ENCODE measurements at places on chromosomes 6 and 20.

DNA sequence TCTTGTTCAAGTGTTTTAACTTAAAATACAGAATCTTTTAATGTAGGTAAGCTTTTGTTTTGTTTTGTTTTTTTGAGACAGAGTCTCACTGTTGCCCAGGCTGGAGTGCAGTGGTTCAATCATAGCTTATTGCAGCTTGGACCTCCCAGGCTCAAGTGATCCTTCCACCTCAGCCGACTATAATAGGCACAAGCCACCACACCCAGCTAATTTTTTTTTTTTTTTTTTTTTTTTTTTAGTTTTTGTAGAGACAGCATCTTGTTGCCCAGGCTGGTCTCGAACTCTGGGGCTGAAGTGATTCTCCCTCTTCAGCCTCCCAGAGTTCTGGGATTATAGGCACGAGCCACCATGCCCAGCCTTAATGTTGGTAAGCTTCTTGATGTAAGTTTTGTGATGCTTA is 3.3 kb downstream of the EFHC1 start:
- DNase-seq, result no peak

DNA sequence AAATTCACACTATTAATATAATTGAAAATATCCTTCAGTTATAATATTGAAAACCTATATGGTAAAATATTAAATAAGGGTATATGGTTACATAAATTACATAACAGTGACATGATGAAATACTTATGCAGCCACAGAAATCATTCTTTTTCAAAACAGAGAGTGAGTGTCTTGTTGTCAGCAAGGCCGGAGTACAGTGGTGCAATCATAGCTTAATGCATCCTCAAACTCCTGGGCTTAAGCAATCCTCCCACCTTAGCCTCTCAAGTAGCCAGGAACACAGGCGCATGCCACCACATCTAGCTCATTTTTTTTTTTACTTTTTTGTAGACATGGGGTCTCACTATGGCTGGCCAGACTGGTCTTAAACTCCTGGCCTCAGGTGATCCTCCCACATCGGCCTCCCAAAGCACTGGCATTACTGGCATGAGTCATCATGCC is 40.4 kb downstream of the FAM8A1 start:
- no peak for DNase-seq

DNA sequence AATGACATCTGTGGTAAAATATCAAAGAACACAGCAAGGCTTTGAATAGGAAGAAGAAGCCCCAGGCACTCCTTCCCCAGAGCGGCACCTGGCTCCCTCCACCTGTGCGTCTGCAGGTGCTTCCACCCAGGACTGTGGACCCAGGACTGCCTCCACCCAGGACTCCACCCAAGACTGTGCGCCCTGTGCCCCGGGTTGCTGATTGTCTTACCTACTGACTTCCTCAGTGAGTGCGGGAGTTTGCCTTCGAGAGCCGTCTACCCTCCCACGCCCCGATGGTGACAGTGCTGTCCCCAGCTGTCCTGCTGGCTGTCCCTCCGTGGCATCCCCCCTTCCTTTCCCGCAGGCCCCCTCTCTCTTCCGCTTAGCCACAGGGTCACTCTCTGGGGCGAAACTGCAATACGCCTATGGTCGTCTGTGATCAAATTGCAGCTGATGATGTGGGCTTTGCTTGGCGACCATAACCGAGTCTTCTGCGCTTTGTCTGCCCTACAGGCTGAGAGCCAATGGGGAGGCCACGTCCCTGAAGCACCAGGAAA is 52.1 kb downstream of the IRF4 start:
- no peak for DNase-seq

DNA sequence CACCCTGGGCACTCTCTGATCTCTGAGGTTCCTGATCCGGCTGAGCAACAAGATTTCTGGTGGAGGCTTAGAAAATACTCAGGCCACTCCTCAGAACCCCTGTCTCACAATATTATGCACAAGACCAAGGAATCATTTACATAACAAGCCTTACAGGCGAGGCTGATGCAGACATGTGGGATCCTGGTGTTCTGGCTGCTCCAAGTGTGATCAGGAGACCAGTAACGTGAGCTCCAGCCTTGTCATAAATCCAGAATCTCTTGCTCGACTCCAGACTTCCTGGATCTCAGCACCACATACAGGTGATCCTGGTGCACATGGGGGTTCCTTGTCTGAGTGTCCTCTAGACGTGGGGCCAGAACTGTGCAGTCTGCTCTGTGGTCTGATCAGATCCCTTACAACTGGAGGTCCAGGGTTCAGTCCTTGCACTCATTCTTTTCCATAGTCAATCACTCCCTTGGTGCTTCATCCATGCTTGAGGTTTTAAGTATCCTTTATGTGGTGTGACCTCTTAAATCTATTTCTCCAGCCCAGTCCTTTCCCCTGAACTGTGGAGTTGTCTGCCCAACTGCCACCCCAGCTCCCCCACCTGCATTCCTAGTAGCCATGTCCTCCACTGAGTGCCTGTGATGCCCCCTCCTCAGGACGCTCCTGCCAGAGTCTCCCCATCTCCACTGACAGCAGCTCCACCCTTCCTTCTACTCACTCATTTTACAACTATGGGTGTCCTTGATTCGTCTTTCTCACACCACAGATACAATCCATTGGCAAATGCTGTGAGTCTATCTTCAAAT is 5.1 kb downstream of the HLA-C start:
- no peak for DNase-seq

- DNase-seq, result no peak
These were observed 128.3 kb upstream of the MAP3K7 start for GRCh38 chr6:90715093-90715655.

DNA sequence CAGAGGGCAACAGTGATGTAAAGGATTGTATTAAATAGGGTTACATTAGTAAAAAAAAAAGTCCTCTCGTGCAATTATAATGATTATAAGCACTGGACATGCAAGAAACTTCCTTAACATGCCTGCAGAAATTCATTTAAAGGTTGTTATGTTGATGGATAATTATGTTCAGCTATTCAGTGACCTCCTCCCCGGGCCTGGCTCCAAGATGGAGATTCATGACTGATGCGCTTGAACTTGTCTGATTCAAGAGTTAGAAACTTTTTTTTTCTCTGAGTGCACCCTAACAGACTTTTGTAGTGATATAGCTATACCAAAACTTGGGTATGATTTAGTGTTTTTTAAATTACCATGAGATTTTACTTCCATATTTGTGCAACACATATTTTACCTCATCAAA is 1170.0 kb upstream of the CITED2 start:
- no peak for DNase-seq

DNA sequence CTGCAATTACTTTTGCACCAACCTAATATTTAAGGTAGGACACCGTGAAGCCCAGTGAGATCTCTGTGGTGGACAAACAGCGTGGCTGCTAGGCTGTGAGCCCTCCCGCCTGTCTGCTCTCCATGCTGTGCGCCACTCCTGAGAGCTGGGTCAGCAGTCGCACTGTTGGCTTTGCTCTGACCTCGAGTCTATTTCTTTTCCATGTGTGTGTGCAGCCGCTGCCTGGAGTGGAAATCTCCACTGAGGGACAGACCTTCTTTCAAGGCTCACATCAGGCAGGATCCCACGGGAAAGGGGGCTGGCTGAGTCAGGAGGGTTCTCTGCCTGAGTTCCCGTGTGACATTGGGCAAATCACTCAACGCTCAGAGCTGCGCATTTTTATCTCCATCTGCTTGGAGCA is 27.1 kb downstream of the RIPOR3 start:
- no peak for DNase-seq

DNA sequence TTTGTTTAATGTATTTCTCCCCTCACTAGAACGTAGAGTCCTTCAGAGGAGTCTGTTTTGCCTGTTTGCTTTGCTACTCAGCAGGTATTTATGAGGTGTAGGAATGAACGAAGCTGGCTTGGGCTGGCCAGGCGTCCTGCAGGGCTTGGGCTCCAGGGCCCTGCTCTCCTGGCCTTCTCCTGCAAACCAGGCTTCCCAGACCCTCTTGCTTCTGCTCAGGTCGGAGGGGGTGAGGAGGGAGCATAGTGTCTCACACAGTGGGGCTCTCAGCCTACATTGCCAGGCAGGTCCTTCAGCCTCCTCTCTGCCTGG is 24.6 kb upstream of the MLN start:
- DNase-seq, result no peak

DNA sequence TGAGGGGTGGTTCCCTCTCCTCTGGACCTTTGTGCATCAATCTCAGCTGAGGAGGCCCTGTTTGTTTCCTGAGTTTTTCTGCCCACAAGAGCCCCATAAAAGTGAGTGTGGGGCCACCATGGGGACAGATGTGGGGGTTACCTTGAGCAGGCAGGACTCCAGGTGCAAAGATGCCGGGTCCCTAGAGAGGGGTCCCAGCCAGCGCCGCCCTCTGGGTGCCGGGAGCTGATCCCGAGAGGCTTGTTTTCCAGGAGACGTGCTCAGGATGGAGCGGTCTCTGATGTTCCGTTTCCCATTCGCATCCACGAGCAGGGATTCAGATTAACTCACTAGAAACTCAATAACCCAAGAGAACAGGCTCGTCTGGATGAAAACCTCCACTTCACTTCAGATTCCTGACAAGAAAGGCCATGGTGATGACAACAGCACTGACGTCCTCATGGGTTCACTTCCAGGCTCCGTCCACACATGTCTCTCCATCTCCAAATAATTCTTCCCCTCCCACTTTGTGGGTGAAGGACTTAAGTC is 21.9 kb downstream of the MYT1 start:
- no peak for DNase-seq

- DNase-seq, result no peak
These were observed 31.1 kb downstream of the CEBPB start for GRCh38 chr20:50221501-50222308.

DNA sequence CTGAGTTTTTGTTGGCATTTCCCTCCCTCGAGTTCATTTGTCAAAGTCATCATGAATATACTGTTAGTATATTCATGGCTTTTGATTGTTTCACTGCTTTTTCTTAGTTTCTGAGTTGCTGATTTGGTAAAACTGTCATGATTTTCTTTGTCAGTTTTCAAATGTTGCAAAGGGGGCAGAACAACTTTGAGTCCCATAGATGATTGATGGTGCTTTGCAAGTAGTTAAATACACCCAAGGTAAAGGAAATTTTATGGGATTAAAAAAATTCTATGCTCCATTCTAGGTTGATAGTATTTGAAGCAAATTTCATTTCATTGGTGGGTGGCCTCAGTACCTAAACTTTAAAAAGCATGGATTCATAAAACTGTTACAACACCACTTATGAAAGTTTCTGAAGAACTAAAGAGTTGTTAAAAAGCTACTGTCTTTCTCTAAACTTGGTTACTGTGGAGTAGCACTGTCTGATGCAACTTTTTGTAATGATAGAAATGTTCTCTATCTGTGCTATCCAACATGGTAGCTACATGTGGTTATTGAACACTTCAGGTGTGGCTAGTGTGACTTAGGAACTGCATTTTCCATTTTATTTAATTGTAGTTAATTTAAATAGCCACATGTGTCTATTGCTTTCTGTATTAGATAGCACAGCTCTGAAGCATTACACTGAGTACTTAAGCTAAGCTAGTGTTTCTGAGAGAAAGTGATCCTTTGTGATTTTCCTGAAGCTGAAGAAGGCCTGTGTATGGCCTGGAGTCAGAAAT is 153.6 kb downstream of the ZFAND3 start:
- DNase-seq, result no peak

DNA sequence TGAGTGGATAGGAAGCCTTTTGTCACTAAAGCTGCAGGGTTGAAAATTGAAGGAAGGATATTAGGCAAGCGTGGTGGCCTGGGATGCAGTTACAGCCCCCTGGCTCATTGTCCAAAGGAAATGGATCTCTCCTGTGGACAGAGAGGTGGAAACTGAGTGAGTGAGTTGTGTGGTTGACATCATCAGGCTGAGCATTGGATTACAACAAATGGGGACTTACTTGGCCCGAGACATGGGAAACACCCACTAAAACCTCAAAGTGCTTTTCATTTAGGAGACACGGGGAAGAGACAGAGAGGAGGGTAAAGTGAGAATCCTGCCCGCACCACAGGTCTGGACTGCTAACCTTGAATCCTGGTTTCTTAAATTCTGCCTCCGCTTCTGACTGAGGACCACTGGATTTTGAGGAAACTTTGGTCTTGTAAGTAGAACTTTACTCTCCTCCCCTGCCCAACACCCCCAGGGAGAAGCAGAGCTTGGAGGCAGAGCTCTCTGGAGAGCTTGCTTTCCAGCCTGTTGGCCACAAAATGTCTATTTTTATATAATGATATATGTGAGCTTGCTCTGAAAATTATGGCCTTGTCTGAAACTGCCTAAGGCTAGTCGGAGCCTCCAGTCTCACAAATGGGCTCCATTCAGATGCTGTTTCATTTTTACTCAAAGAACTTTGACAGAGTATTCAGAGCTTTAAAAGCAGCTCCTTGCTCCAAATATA is at the start of gene PKIG:
TSS of gene PKIG (plus strand) at position 269 of the 715 bp plus-strand sequence. CDS start 31,978 bp downstream, outside the sequence.
- no peak for DNase-seq

DNA sequence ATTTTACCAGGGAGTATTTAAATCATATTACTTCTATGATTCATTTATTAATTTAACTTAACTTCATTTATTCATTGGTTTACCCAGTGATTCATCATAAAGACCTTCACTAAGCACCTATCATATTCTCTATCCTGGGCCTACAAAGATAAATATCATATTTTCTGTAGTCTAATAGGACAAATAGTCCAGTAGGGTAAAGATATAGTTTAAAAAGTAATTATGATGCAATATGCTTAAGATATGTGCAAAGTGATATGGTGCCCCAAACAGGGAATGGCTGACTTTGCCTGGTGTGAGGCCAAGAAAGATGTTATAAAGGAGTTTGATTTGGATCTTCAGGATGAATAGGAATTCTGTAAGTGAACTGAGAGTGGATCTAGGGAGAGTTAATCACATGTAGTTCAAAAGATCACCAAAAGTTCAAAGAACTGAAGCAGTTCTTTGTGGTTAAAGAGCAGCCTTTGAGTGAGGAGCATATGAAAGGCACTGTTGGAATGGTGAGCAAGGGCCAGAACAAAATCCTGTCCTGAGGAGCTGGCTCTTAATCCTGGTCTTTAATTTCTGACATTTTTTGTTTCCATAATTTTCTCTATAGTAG is 45.5 kb downstream of the MLIP start:
- no peak for DNase-seq

- DNase-seq, result no peak
These were observed 135.1 kb downstream of the TBXT start for GRCh38 chr6:166032366-166033200.

DNA sequence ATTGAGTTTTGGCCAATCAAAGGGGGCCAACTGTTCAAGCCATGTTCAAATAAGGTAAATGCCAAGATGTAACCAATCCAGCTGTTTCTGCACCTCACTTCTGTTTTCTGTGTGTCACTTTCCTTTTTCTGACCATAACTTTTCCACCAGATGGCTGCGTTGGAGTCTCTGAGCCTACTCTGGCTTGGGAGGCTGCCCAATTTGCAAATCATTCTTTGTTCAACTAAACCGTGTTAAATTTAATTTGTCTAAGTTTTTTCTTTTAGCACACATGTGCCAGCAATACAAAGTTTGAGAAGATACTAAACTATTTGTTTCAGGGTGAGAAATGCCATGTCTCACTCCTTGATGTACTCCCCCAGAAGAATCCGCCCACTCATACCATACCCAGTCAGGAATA is 52.1 kb downstream of the IYD start:
- no peak for DNase-seq

GRCh38 chr20:46123482-46124245 is 5.5 kb downstream of the CD40 start:
- DNase-seq, result no peak

All from hematopoietic multipotent progenitor cell (in vitro differentiated cells).